NCI-H2081 (cell line): ENCODE measurements at places on chromosomes 4 and X.

GRCh38 chr4:114361249-114361648 lies 237.4 kb upstream of the UGT8 start:
- DNase-seq, result no peak

DNA sequence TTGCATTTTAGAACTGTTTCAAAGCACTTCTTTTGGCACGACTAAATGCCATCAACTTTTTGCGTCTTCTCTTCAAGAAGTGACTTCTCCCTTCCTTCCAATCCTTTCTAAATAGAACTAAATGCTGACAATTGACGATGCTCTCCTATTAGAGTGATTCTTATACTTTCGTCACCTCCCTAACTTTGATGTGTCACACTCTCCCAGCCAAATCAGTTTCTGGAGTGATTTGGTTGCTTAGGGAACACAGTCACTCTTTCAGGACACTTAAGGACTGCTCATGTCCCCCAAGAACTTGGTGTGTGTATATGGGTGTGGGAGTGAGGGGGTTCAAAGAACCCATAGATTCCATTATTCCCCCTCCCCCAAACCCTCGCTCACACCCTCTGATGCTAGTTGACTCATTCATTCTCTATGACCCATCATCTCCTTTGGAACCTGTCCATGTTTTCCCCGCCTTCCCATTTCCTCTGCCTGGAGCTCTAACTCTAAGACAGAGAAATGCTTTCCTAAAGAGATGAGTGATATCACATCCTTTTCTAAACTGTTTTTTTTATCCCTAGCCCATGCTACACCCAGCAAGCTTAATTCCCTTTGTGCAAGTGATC lies 26.8 kb upstream of the AREG start:
- DNase-seq, result no peak

- no peak for DNase-seq
Measured at GRCh38 chr4:94370533-94371254, 28.1 kb upstream of the HPGDS start.

- DNase-seq, result no peak
Measured at GRCh38 chr4:105128208-105128607, 18.5 kb upstream of the TET2 start.

GRCh38 chr4:112402098-112402497 lies 104.9 kb downstream of the ALPK1 start:
- no peak for DNase-seq

DNA sequence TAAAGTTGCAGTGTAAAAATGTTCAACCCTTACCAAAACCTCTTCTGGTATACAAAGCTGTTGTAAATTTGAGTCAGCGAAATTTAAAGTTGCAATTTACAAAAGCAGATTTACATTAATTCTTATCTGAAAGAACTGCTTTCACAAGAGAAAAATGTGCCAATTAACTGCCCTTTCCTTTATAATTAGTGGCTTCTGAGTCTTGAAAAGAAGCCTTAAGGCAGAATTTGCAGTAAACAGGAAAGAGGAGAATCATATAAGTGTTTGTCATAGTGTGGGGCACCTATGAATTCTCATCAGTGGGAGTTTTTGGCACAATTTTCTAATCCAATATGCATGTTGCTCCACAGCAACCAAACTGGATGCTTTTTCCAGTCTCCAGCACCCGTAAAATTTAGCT lies 125.3 kb upstream of the GABRG1 start:
- DNase-seq, result no peak
